ENCODE measurements at places on chromosomes 7 and 10. TPM values are rescaled to one million over a fixed set of nuclear protein-coding genes. Genes with fewer than 3 reads are reported as not detected.

GRCh38 chr7:130150587-130150986 lies 54.6 kb downstream of the TMEM209 start:
- H3K27ac ChIP-seq: no peak overlapping the region
- H3K27me3 ChIP-seq: no peaks in the 10 kb centered on the region
- no peak overlapping the region for H3K4me3 ChIP-seq

DNA sequence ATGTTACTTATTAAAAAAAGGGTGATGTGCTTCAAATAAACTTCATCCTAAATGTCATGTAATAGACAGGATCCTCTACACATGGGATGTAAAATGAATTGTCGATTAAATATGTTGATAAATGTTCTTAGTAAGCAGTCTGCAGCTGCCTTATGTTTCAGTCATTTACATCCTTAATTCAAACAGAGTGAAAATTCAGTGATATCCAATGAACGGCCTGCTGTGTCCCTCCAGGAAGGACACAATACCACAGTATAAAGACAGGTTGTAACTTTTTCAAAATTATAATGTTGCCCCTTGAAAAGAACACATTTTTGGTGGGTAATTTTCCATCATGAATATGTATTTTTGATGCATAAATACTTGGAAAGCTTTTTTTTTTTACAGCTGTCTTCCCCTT lies 266.5 kb upstream of the SEMA3A start:
- H3K27ac ChIP-seq: no peak overlapping the region
- H3K4me3 ChIP-seq: no peak overlapping the region
- H3K4me1 ChIP-seq: no peaks in the 10 kb centered on the region
- no peaks in the 10 kb centered on the region for H3K27me3 ChIP-seq
- no peak for DNase-seq
- H3K36me3 ChIP-seq: no peaks in the 10 kb centered on the region

DNA sequence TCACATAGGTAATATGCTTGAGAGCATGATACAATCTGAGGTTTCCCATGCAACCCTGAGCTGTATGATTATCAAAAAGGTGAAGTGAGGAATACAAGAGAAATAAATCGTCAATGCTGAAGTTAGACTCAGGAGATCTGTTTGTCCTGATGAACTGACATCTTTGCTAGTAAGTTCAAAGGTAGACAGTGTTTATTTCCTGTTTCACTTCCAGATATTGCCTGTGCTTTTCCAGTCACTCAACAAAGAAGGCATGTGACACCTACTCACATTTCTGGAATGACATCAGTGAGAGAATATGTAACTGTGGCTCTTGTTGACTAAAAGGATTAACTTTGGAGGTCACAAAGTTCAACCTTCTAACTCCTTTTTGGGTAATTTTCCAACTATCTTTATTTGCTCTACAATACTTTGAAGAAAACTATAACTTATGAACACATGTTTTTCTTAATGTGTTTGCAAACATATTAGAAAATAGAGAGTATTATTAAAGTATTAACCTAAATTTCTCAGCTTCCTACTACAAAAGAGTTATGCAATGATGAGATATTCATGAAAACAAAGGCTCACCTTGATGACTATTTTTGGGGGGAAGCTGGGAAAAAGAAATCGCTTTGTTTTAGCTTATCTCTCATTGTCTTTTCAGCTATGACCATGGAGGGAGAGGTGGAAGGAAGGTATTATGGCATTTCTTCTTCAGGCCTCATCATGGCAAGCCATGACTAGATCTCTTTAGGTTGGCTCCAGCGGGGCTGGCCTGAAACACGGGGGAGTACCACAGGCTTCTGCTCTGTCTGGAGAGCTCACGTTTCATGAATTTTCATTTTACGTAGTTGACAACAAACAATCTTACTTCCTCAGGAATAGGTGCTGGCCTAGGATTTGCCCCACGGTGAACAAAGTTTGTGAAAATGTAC lies 214.7 kb upstream of the SLC26A5 start:
- H3K4me1 ChIP-seq: no peaks in the 10 kb centered on the region
- no peak for DNase-seq
- H3K4me3 ChIP-seq: no peak overlapping the region
- no peak overlapping the region for H3K27ac ChIP-seq
- H3K36me3 ChIP-seq: no peaks in the 10 kb centered on the region
- no peaks in the 10 kb centered on the region for H3K27me3 ChIP-seq

DNA sequence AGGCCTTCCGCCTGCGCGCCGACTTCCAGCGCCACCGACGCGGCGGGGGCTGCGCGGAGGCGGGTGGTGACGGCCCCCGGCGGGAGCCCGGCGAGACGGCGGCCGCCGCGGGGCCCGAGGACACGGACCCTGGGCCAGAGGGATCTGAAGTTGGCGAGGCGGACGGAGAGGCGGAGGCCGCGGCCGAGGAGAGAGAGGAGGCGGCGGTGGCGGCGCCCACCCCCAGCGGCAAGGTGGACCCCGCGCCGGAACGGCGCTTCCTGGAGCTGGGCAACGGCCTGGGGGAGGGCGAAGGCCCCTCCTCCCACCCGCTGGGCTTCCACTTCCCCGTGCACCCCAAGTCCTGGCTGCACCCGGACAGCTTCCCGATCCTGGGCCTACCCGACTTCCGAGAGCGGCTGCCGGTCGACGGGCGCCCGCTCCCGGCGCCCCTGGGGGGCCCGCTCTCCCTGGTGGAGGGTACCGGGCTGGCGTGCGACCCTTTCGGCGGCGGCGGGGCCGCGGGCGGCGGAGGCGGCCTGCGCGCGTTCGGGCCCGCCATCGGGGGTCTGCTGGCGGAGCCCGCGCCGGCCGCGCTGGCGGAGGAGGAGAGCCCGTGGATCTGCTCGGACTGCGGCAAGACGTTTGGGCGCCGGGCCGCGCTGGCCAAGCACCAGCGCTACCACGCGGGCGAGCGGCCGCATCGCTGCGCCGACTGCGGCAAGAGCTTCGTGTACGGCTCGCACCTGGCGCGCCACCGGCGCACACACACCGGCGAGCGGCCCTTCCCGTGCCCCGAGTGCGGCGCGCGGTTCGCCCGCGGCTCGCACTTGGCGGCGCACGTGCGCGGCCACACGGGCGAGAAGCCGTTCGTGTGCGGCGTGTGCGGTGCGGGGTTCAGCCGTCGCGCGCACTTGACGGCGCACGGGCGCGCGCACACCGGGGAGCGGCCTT lies 16.2 kb downstream of the ZNF316 start:
- DNase-seq: no peak
- peaks cover 6% of the 10 kb centered on the region for H3K36me3 ChIP-seq
- no peaks in the 10 kb centered on the region for H3K27me3 ChIP-seq
- no peaks in the 10 kb centered on the region for H3K4me1 ChIP-seq

DNA sequence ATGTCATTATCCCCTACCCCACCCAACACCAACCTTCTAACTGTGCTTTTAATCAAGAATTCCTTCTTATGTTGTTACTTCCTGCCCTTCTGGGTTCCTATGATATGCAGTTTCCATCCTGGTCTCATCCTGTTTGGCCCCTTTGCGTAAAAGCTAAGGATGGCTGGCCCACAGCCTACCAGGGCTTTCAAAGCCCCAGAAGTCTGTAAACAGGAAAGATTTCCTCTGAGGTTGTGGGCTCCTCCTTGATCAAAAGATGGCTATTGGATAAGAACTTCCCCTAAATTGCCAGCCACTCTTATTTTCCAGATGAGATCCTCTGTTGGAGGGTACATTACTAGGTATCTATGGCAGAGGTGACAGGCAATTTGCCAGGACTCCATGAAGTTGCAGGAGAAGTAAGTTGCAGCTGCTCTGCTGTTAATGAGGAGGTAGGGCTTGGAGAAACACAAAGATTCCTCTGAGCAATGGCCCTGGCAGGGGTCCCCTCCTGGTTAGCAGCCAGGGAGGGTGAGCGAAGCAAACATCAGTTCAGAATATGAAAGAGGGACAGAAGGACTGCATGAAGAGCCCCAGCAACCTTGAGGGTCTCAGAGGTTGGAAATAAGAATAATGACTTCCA lies 32.1 kb downstream of the NRP1 start:
- no peak overlapping the region for H3K4me3 ChIP-seq
- peaks cover 5% of the 10 kb centered on the region for H3K4me1 ChIP-seq
- H3K27ac ChIP-seq: no peak overlapping the region

DNA sequence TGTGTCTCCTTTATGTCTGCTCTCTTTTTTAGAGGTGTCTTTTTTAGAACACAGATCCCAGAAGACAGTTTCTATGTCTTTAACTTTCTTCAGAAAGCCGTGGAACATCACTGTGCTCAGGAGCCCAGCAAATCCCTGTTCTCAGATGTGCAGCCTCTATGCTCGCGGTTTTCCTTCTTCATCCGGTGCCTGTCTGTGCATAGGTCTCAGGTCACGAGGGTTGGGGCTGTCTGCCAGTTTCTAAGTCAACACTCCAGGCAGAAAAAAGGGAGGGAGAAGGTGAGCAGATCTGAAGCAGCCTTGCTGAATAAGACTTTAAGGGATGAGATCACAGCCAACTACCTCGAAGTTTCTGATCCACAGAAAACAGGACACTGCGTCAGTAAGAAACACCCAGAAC lies 68.5 kb downstream of the CRTAC1 start:
- H3K4me1 ChIP-seq: no peaks in the 10 kb centered on the region
- no peak overlapping the region for H3K27ac ChIP-seq
- H3K36me3 ChIP-seq: no peaks in the 10 kb centered on the region
- DNase-seq: no peak

GRCh38 chr7:149882248-149883047 lies 8.7 kb downstream of the ATP6V0E2 start:
- H3K4me3 ChIP-seq: no peak overlapping the region
- no peaks in the 10 kb centered on the region for H3K27me3 ChIP-seq
- no peaks in the 10 kb centered on the region for H3K36me3 ChIP-seq
- H3K27ac ChIP-seq: no peak overlapping the region

DNA sequence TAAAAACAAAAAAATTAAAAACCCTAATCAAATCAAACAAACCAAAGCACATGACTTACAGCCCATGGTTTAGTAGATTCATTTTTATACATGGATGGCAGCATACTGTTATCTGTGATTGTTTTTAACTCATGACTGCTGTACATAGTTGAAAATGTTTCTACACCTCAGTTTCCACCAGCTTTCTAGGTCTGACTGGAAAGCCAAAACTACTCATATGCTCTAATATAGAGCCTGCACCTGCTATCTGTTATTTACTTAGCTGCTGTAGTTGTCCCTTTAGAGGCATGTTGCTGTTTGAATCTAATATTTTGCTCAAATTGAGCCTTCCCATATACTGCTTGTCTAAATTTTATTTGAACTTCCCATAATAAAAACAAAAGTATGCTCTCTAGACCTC lies 289.9 kb upstream of the LRRN3 start:
- H3K4me1 ChIP-seq: no peaks in the 10 kb centered on the region
- H3K27ac ChIP-seq: no peak overlapping the region
- no peaks in the 10 kb centered on the region for H3K36me3 ChIP-seq
- H3K27me3 ChIP-seq: no peaks in the 10 kb centered on the region
- H3K4me3 ChIP-seq: no peak overlapping the region

DNA sequence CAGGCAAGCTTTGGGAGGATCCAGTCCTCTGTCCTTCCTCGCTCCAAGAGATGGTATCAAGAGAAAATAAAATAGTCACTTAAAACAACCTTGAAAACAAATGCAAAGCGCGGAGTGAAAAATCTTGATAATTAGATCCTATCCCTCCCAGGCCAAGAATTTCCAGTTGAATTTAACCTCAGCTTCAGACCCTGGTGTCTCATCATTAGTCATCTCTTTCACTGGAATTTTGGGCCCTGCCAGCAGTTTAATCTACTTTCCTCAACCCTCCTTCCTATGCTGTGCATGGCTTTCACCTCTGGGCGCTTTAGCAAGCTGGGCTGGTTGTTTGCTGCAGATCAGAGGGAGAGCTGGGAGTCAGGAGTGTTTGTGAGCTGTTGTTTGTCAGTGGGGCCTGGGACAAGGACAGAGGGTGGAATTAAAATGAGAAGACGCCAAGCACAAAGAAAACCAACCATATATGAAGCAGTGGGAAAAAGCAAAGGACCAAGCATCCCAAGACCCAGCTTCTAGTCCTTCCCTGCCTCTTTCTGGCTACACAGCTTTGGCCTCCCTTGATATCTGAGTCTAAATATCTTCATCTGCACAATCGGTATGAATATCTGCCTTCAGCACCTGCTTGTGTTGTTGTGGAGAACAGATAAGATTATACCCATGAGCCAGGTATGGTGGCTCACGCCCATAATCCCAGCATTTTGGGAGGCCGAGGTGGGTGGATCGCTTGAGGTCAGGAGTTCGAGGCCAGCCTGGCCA lies 13.5 kb downstream of the MYOF start:
- H3K27me3 ChIP-seq: no peaks in the 10 kb centered on the region
- H3K27ac ChIP-seq: no peak overlapping the region
- no peak overlapping the region for H3K4me3 ChIP-seq
- no peak for DNase-seq

- H3K4me1 ChIP-seq: no peaks in the 10 kb centered on the region
- no peak for DNase-seq
- H3K27me3 ChIP-seq: no peaks in the 10 kb centered on the region
- peaks cover 9% of the 10 kb centered on the region for H3K36me3 ChIP-seq
- H3K27ac ChIP-seq: no peak overlapping the region
- H3K4me3 ChIP-seq: no peak overlapping the region
Measured at GRCh38 chr7:149569025-149569725, 71.6 kb upstream of the ZNF746 start.

DNA sequence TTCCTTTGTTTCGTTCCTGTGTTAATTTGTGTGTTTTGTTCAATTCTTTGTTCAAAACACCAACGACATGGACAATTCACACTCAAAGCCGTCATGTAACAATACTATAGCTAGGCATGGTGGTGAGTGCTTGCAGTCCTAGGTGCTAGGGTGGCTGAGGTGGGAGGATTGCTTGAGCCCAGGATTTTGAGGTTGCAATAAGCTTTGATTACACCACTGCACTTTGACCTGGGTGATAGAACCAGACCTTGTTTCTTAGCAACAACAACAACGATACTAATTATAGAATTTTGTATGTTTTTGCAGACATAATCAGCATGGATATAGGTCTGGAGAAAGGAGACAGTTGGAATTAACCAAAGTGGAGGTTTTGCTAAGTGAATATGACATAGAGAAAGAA lies 936.2 kb downstream of the PCDH15 start:
- no peak for DNase-seq
- no peak overlapping the region for H3K27ac ChIP-seq
- H3K4me1 ChIP-seq: no peaks in the 10 kb centered on the region
- no peaks in the 10 kb centered on the region for H3K36me3 ChIP-seq
- no peak overlapping the region for H3K4me3 ChIP-seq

- no peak for DNase-seq
- H3K4me1 ChIP-seq: no peaks in the 10 kb centered on the region
- H3K27ac ChIP-seq: no peak overlapping the region
- no peak overlapping the region for H3K4me3 ChIP-seq
- H3K27me3 ChIP-seq: no peaks in the 10 kb centered on the region
Measured at GRCh38 chr7:94216944-94217461, 177.7 kb upstream of the COL1A2 start.

Gene LIPM
- not detected for polyA plus RNA-seq

Gene PKD2L1
- polyA plus RNA-seq: not detected

Gene RSPH10B
- polyA plus RNA-seq: not detected

Gene BCL7B
- 101 TPM for polyA plus RNA-seq

Gene ERVW-1
- not detected for polyA plus RNA-seq

Gene UTF1
- polyA plus RNA-seq: not detected

Gene GPER1
- polyA plus RNA-seq: 0.17 TPM

Gene MNX1
- polyA plus RNA-seq: not detected

Gene TMEM176B
- not detected for polyA plus RNA-seq
